ENCODE measurements at places on chromosomes 7 and 10. TPM values are rescaled to one million over a fixed set of nuclear protein-coding genes. Genes with fewer than 3 reads are reported as not detected.

DNA sequence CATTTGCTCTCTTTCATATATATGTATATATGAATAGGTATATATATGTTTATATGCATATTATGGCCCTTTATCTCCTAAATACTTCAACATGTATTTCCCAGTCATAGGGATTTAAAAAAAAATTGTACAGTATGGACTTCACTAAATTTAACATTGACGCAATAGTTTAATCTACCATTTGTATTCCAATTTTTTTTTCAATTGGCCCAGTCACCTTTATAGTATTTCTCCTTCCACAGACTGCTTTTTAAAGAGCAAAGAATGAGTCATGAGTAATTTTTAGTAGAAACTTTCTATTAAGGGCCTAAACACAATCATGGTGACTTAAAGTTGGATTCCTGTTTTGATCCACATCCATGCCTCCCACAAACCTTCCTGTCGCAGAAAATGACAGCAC is 20.5 kb downstream of the CCSER2 start:
- no peak for DNase-seq

- no peak for DNase-seq
Observed at GRCh38 chr7:30246392-30246791, 38.0 kb upstream of the ZNRF2 start.

PWWP2B gene
- total RNA-seq: 13.9 TPM

- DNase-seq: no peak
Observed at GRCh38 chr10:29896053-29896452, 163.3 kb downstream of the JCAD start.

DNA sequence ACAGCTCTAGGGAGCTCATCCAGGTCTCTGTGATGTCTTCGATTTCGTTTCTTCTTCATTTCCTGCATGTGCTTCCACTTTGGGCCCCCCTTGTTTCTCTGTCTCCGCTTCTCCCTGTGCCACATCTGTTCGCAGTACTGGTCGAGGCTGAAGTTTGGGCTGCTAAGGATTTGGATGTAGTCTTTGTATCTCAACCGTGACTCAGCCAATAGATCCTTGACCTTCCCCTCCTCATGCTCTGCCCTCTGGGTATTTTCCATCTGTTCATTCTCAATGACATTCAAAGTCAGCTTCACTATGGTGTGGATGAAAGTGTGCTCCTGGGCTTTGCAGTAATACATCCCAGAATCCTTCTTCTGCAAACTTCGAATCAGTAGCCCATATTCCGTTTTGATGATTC is 187.4 kb downstream of the SEMA3D start:
- DNase-seq: no peak

GRCh38 chr7:30201161-30201666 is 66.4 kb downstream of the MTURN start:
- DNase-seq: no peak

PIK3AP1 gene
- total RNA-seq: 7.1 TPM

ADAP1 gene
- total RNA-seq: 34.0 TPM

DNA sequence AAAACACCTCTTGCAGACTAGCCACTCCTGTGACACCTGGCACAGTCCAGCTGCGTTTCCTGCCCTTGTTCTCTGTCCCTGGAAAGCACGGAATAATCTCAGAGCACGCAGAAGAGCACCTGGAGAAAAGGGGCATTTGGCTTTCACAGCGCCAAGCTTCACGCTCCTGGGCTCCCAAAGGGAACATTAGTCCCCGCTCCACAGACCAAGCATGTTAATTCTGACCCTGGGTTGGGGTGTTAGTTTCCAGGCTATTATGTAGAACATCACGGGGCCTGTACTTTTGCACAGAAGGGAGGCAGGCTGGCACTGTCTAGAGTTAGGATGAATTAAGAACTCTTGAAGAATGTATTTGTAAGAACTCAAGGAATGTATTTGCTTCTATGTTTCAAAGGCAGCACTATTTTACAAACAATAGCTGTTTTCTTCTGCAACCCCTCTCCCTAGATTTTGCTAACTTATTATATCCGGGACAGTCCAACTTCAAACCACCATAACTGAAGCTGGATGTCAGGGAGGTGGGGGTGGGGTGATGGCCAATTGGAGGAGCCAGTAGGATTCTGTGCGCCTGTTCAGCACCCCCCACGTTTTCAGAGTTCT is 62.2 kb upstream of the TRIM8 start:
- no peak for DNase-seq

MYH16 gene
- 0.57 TPM for total RNA-seq

GRCh38 chr7:16669581-16669980 is 23.6 kb downstream of the BZW2 start:
- no peak for DNase-seq

DNA sequence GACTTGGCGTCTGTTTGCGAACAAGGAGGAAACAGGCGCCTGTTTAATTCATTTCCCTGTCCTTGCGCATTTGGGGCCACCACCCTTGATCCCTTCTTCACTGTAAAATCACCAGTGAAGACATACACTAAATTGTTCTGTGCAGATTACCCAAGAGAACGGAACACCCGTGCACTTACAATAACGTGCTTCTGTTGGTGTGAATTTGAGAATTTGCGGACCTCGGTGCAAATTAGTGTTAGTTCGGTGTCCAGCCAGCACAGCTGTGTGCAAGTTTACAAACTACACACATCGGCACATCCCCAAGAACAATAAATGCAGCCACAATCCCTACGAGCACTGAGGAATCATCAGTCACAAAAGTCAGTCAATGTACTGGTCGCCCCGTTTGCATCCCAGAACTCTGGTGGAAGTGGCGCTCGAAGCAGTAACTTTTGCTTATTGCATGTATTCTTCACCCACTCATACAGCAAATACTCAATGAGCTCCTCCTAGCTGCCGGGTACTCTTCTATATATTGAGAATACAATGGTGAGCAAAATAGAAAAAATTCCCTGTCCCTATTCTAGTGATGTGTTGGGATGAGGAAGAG is 786 bp upstream of the CNOT4 start:
- DNase-seq: no peak

DNA sequence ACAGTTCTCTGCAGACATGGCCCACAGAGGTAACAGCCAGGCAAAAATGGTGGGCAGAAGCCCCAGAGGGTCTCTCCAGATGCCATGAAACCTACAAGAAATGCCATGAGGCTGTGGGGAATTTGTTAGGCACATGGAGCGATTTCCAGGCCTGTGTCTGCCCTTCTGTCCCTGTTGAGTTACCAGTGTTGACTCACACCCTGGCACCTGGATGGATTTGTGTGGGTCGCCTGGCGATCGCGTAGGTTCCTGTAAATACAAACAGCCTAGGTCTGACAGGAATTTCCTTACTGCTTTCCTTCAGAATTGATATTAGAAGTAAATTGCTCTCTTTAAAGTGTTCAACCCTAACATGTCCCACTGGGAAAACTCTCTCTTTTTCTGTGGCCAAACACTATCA is 164.9 kb upstream of the EEPD1 start:
- no peak for DNase-seq

GRCh38 chr7:29177963-29178600 is 16.5 kb upstream of the CHN2 start:
- DNase-seq: no peak

BZW2 gene
- 119 TPM for total RNA-seq

DNA sequence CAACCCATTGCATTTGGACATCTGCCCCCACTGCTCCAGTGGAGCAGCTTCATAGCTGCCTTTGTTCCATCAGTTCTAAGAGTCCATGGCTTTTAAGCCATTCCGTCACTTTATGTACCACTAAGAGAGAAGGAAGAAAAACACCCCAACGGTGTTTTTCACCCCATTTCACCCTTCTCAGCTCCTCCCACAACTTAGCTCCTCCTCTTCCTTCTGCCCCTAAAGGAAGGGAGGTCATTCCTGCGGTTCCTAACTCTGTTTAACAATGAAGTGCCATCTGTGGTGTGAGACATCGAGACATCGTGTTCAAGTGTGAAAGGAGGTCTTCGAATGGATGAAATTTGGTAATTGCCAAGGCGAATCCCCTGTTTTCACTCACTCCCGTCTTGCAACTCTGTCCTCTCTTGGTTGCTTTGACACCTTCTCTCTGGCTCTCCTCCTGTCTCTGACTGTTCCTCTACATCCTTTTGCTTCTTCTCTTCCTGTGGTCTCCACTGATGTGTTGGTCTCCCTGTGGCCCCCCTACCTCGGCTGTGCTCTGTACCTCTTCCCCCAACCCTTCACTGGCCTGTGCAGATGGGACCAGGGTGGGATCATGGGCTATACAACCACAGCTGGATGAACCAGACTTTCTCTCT is 23.0 kb downstream of the SMKR1 start:
- DNase-seq: no peak

MKI67 gene
- total RNA-seq: 202 TPM
